Thoracic aorta (tissue), 2 donors: ENCODE measurements at places on chromosomes 13 and 19. TPM values are rescaled to one million over a fixed set of nuclear protein-coding genes. Genes with fewer than 3 reads are reported as not detected.

CACNG7 gene
- total RNA-seq = not detected

EXOC3L2 gene
- 2.4 TPM for total RNA-seq

LHB gene
- not detected for total RNA-seq

ZNF610 gene
- total RNA-seq = 1.1 TPM

SYCN gene
- not detected for total RNA-seq

TEX101 gene
- total RNA-seq = not detected

CEACAM19 gene
- 6.2 TPM for total RNA-seq

ZNF135 gene
- 7.6 TPM for total RNA-seq

CDKN2D gene
- 21.0 TPM for total RNA-seq

TPT1 gene
- total RNA-seq = 1,970 TPM

NRTN gene
- not detected for total RNA-seq
